ENCODE measurements at places on chromosomes 5 and 9. TPM values are rescaled to one million over a fixed set of nuclear protein-coding genes. Genes with fewer than 3 reads are reported as not detected.

The DOK3 gene
- 0.36 TPM for total RNA-seq

DNA sequence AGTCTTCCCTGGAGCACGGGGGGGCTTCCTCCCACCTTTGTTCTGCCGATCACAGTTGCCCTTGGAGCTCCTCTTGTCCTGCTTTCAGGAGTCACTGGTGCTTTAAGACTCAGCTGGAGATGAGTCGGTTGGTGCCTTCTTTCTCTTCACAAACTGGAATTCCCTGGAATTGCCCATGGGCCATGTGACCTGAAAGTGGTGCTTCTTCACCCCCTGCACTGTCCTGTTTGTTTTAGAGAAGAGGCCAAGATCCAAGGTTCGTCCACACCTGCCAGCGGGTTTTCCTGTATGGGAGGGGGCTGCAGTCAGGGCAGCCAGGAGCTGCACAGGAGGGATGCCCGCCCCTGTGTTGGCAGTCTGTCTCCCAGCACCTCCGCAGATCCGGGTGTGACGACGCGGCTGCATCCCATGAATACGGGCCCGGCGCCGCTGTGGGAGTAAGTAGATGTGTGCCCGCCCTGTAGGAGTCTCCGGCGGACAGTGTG, 9.5 kb upstream of the MRPS2 start:
- no peak for DNase-seq

The PCDHGB7 gene
- 0.65 TPM for total RNA-seq

GRCh38 chr5:178375348-178375747, 142.7 kb upstream of the PHYKPL start:
- DNase-seq = no peak

The GLRA1 gene
- not detected for total RNA-seq

DNA sequence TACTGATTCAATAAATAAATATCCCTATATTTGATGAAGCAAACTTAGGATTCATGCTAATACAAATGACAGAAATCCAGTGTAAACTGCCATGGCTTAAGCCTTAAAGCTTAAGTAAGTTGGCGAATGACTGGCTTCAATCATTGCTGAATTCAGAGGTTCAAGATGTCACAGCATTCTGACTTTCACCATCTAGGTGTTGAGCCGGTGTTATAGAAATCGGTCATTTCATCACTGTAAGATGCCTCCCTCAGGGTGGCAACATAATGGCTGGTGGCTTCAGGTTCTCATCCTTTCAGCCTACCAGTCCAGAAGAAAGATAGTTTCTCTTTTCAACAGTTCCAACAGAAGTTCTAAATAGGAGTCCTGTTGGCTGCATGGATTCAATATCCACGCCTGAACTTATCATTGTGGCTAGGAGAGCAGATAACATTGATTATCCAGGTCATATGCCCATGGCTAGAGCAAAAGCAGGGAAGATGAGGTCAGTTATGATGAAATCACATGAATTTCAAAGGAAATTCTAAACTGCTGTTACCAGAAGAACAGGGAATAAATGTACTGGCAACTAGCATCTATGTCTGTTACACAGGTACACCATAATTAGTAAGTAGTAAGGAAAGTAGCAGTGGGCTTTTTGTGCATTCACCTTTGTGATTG, 364.3 kb downstream of the ARRDC3 start:
- DNase-seq = no peak

The KCNN2 gene
- 0.22 TPM for total RNA-seq

Measured in epithelial cell of proximal tubule (primary cell).